Activated naive CD4-positive, alpha-beta T cell treated with anti-CD3 and anti-CD28 coated beads, Interleukin-2, amount 50 U/mL, for 72 hours (primary cell): ENCODE measurements at places on chromosomes 7 and 10.

- DNase-seq: no peak
Observed at GRCh38 chr7:158060216-158060615, 527.4 kb downstream of the PTPRN2 start.

GRCh38 chr7:100686201-100686821 is 7.7 kb downstream of the GIGYF1 start:
- DNase-seq: no peak

DNA sequence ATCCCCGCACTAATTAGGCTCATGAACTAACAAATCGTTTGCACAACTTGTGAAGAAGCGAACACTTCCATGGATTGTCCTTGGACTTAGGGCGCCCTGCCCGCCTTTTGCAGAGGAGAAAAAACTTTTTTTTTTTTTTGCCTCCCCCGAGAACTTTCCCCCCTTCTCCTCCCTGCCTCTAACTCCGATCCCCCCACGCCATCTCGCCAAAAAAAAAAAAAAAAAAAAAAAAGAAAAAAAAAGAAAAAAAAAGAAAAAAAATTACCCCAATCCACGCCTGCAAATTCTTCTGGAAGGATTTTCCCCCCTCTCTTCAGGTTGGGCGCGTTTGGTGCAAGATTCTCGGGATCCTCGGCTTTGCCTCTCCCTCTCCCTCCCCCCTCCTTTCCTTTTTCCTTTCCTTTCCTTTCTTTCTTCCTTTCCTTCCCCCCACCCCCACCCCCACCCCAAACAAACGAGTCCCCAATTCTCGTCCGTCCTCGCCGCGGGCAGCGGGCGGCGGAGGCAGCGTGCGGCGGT is at the start of gene EMX2:
Gene EMX2, plus strand, starts transcription at position 41 of the 519 bp plus-strand sequence. CDS start 522 bp downstream, outside the sequence.
- DNase-seq: no peak

GRCh38 chr10:62719061-62719460 is 85.5 kb upstream of the ADO start:
- no peak for DNase-seq

- no peak for DNase-seq
Observed at GRCh38 chr7:2191016-2191415, 41.7 kb downstream of the MAD1L1 start.

GRCh38 chr7:127715272-127715671 is 63.3 kb downstream of the SND1 start:
- no peak for DNase-seq

- no peak for DNase-seq
Observed at GRCh38 chr7:463362-463781, 56.3 kb downstream of the PDGFA start.

GRCh38 chr10:101085846-101086245 is 24.1 kb downstream of the KAZALD1 start:
- DNase-seq: no peak

- no peak for DNase-seq
Observed at GRCh38 chr7:24229481-24230226, 54.3 kb upstream of the NPY start.

- DNase-seq: no peak
Observed at GRCh38 chr10:114576716-114577115, 81.4 kb downstream of the ABLIM1 start.

DNA sequence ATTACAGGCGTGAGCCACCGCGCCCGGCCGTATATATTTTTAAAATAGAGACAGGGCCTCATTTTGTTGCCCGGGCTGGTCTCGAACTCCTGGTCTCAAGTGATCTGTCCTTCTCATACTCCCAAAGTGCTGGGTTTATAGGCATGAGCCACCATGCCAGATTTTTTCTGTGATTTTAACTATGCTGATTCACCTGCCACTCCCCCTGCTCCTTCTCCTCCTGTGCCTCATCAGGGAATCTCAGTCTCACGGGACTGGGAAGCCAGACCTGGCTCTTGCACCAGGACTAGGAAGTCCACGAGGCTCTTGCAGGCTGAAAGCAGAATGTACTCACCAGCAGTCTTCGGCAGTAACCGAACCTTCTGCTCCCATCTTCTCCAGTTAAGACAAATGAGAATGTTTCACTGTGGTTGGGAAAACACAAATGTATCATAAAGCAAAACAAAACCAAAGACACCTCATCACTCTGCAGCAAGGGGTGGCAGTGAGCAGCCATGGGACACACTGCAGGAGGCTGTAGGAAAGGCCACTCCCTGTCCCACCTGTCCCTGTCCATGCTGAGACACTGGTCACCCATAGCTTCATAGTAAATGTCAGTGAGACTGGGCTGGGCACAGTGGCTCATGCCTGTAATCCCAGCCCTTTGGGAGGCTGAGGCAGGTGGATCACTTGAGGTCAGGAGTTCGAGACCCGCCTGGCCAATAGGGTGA is 78.7 kb upstream of the MKRN1 start:
- no peak for DNase-seq

DNA sequence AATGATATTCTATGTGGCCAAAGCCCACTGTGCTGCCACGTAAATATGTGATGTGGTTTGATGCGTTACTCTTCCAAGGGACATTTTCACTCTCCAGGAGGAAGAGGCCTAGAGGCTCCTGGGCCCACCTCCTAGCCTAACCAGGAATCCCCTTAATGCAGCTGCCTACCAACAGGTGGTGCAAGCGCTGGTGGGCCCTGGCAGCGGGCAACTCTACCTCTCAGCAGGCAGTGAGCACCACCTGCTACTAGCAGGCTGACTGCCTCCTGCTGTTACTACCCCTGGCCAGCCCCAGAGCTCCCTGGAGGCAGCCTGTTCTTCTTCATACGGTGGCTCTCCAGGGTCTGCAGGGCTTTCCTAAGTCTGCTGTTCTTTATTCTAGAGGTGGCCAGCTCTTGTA is 62.8 kb downstream of the CDH23 start:
- no peak for DNase-seq

GRCh38 chr10:3353235-3353634 is 180.7 kb upstream of the PITRM1 start:
- DNase-seq: no peak

- DNase-seq: no peak
Observed at GRCh38 chr7:128804484-128804883, 12.7 kb downstream of the CCDC136 start.

DNA sequence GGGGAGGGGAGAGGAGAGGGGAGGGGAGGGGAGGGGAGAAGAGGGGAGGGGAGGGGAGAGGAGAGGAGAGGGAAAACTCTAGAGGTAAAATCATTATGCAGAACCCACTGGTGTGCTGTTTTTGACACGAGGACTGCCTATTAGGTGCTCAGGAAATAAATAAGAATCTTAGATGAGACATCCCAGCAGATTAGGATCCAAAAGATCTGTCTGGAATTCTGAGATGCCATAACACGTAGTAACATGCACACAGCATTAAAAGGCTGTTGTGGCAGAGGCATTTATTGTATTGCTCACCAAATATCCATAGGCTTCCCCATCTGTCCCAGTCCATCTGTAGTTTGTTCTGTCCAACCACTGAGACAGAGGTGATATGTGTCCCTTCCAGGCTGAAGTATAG is 40.8 kb upstream of the KMT2E start:
- DNase-seq: no peak

GRCh38 chr7:155358948-155359712 is 61.5 kb downstream of the INSIG1 start:
- DNase-seq: no peak

DNA sequence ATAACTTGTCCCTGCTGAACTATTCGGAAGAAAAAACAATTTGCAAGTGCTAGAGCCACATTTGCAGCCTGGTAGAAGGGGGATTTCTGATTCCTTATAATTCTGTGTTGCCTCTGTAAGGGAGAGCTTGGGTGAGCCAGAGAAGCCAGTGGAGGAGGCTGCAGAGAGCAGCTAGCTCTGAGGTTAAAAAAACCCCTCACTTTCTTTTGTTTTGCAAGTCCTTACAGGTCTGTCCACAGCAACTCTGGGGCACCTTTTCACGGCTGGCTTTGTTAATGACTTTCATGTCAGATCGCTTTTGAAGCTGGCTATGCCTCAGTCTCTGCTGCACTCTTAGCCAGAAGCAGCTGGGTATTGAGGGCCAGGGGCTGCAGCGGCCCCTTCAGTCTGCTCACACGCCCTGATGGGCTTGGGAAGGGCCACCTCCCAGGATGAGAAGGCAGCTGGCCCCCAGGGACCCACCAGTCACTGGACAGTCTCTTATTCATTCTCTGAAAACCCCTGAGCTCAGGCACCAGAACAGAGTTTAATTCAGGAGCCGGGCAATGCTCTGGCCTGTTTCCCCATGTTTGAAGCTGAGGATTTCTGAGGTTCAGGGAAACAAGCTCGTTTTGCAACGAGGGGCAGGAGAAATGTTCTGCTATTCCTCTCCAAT is 30.9 kb downstream of the TRIM8 start:
- no peak for DNase-seq

GRCh38 chr10:126508535-126509040 is 120.3 kb upstream of the ADAM12 start:
- no peak for DNase-seq

- no peak for DNase-seq
Observed at GRCh38 chr10:61760943-61761824, 98.5 kb downstream of the CABCOCO1 start.

- no peak for DNase-seq
Observed at GRCh38 chr10:80540981-80541750, 3.5 kb downstream of the SH2D4B start.

DNA sequence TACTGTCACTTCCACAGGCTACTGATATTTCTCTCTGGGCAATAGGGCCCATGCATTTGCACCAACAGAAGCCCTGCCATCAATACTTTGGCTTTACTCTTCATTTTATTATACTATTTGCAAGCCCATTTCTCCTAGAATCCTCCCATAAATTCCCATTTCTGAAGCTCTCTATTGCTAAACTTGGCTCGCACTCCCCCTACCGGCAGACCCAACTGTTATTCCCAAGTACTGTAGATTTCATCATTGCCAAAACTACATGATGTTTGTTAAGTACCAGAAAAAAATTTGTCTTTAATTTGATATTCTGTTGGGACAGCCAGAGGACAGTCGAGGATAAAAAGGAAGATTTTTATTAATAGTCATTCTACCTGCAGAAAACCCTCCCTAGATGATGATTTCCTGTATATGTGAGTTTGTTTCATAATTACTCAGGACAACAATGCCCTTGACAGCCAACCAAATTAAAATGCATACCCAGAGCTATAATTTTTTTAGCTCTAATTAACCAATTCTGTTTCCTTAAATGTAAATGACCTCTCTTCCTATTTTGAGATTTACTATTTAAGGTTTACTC is 298.6 kb downstream of the REEP3 start:
- DNase-seq: peak; percentile 11

- no peak for DNase-seq
Observed at GRCh38 chr10:69209787-69210484, 10.2 kb upstream of the HKDC1 start.

DNA sequence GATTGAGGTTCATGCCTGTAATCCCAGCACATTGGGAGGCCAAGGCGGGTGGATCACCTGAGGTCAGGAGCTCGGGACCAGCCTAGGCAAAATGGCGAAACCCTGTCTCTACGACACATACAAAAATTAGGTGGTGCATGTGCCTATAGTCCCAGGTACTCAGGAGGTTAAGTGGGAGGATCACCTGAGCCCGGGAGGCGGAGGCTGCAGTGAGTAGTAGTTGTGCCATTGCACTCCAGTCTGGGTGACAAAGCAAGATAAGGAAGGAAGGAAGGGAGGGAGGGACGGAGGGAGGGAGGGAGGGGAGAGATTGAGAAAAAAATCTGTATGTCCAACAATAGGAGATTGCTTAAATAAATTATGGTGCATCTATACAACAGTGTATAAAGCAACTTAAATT is 13.2 kb downstream of the TLL2 start:
- DNase-seq: no peak

DNA sequence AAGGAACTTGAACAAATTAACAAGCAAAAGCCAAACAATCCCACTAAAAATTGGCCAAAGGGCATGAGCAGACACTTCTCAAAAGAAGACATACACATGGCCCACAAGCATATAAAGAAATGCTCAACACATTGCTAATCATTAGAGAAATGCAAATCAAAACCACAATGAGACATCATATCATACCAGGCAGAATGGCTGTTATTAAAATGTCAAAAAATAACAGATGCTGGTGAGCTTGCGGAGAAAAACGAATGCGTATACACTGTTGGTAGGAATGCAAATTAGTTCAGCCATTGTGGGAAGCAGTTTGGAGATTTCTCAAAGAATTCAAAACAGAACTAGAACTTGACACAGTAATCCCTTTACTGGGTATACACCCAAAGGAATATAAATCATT is 311.7 kb upstream of the HPS1 start:
- DNase-seq: no peak

- DNase-seq: no peak
Observed at GRCh38 chr7:28065308-28065707, 115.3 kb downstream of the JAZF1 start.

GRCh38 chr7:79810916-79811315 is 323.7 kb upstream of the GNAI1 start:
- DNase-seq: no peak

DNA sequence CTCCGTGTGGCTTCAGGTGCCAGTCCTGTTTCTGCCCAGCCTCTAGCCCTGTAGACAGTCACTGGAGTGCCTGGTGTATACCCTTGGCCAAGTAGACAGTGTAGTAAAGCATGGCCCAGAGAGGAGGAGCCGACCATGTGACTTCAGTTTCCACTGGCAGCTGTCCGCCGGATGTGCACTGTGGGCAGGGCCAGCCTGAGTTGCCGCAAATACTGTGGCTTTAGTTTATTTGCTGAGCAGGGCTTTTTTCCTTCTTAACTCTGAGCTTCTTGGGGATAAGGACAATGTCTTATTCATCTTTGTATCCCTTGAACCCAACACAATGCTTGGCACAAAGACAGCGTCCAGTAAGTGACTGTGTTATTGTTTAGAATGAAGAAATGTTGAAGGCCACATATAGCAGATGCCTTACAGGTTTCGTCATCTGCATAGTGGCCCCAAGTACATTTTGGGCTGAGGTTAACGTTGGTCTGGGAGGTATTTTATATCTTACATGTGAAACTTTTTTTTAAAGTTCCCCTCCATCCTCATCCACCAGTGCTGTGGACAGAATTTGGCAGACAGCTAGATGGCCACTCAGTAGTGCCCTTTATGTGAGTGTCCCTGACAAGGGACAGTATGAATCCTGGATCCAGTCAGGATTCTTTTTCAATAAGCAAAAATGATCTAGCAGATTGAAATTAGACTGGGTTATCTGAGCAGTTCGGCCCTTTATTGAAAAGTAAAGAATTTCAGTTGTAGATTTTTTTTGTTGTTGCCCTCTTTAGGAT is 40.6 kb downstream of the CYP17A1 start:
- peak; percentile 66 for DNase-seq

GRCh38 chr7:18202315-18203045 is 174.8 kb upstream of the PRPS1L1 start:
- DNase-seq: no peak

- no peak for DNase-seq
Observed at GRCh38 chr7:123998921-123999320, 33.9 kb downstream of the TMEM229A start.

GRCh38 chr10:66085906-66086305 is 839.9 kb upstream of the LRRTM3 start:
- DNase-seq: no peak

GRCh38 chr7:114021135-114021534 is 102.3 kb upstream of the PPP1R3A start:
- no peak for DNase-seq
